Breast epithelium (tissue), 4 donors: ENCODE measurements at places on chromosomes 5 and 9. TPM values are rescaled to one million over a fixed set of nuclear protein-coding genes. Genes with fewer than 3 reads are reported as not detected.

DNA sequence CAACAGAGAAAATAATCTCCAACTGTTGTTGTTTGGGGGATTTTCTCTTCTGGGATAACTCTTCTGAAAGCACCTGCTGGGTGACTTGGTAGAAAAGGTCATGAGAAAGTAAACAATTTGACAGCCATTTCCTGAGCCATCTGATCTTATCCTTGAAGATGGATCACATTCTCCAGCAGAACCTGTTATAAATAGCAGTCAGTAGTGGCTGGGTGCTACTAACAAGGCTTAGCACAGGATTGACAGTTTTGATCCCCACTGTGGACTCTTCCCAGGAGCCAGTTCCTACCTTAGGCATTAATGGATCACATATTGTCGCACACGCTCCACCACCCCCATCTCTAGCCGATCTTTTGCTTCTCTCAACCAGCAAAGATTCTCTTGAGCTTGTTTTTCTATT is 220.2 kb downstream of the PLK2 start:
- no peaks in the 10 kb centered on the region for H3K4me1 ChIP-seq
- no peak for DNase-seq
- H3K27me3 ChIP-seq = no peaks in the 10 kb centered on the region
- no peak overlapping the region for H3K27ac ChIP-seq

DNA sequence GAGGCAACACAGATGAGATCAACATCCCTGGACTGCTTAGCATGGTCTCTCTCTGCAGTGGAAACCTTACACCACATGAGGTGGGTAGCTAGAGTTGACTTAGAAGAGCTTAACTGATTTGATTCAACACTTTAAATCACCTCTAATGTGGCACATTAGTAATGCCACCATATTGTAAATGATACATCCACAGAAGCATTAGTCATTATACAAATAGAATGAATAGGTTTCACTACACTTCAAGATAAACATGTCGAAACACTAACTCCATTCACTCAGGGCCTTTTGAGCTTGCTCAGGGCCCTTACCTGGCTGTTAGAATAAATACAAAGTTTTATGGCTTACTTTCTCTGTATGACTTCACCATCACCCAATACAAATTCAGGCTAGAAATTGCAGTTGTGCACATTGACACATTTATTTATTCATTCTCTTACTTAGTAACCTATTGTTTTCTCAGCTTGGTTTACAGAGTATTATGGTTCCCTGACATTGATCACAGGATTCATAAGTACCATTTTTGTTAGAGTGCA is 9.3 kb upstream of the SMAD5 start:
- H3K4me3 ChIP-seq = no peak overlapping the region
- H3K27me3 ChIP-seq = no peaks in the 10 kb centered on the region
- H3K36me3 ChIP-seq = no peaks in the 10 kb centered on the region
- no peaks in the 10 kb centered on the region for H3K4me1 ChIP-seq

DNA sequence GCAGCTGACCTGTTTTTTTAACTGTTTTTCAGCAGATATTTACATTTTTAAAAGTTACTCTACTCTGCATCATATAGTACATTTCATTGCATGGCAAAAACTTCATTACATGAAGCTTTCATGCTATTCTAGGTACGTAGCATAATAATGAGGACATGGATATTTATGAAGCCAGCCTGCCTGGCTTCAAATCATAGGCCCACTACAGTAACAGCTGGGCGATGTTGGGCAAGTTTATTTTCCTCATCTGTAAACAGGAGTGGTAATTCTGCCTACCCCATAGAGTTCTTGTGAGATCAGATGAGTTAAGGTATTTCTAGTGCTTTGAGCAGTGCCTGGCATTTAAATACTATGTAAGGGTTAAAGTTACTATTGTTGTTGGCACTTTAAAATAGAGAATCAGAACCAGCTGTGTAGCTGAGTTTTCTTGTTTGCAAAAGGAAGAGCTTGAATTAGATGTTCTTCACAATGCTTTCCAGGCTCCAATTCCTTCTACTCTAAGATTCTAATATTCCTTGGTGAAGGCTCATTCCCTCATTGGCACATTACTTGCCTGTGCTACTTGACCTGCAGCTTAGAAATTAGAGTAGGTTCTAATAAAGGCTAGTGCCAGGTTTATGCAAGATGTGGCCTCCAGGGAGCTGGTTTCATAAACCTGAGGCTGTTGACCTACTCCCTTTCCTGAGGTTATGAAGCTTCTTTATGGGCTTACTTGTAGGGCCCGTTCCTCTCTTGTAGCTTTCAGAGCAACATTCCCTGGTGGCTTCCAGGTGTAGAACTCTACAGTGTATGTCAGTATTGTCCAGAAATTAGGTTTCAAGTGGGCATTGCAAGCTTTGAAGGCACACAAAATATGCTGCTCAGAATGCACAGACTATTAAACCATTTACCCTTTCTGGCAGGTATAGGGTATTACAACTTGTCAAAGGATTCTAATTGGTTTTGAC is 14.5 kb downstream of the ANP32B start:
- no peak overlapping the region for H3K4me3 ChIP-seq
- no peak overlapping the region for H3K27ac ChIP-seq
- no peaks in the 10 kb centered on the region for H3K27me3 ChIP-seq
- no peaks in the 10 kb centered on the region for H3K36me3 ChIP-seq
- no peak for DNase-seq

GRCh38 chr5:160339406-160340130 is 27.2 kb upstream of the CCNJL start:
- no peak for DNase-seq
- no peaks in the 10 kb centered on the region for H3K4me1 ChIP-seq
- no peak overlapping the region for H3K4me3 ChIP-seq
- no peaks in the 10 kb centered on the region for H3K27me3 ChIP-seq
- H3K36me3 ChIP-seq = no peaks in the 10 kb centered on the region
- H3K27ac ChIP-seq = no peak overlapping the region

DNA sequence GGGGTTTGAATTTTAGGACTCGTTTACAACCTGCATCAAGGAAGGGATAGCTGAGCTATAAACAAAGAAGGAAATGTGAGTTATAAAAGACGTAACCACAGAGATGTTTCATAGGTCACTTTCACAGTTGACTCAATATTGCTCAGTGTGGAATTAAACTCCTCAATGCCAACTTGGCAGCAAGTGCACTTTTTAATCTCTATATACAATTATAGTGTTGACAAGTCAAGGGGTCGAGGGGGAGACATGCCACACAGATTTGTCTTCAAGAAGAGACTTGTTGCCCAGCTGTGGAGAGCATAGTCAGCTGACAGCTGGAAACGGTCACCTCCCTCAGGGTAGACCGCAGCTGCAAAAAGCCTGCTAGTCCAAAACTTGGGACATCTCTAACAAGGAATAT is 163.4 kb upstream of the DMAC1 start:
- H3K4me1 ChIP-seq = no peaks in the 10 kb centered on the region
- no peak overlapping the region for H3K4me3 ChIP-seq
- no peak overlapping the region for H3K27ac ChIP-seq
- H3K36me3 ChIP-seq = no peaks in the 10 kb centered on the region
- H3K27me3 ChIP-seq = no peaks in the 10 kb centered on the region
- DNase-seq = no peak

GRCh38 chr5:6820851-6821479 is 107.7 kb downstream of the TENT4A start:
- H3K27ac ChIP-seq = no peak overlapping the region
- no peaks in the 10 kb centered on the region for H3K36me3 ChIP-seq
- H3K4me1 ChIP-seq = no peaks in the 10 kb centered on the region
- no peaks in the 10 kb centered on the region for H3K27me3 ChIP-seq

GRCh38 chr9:107894572-107895261 is 405.1 kb upstream of the KLF4 start:
- no peaks in the 10 kb centered on the region for H3K27me3 ChIP-seq
- DNase-seq = no peak
- H3K4me3 ChIP-seq = no peak overlapping the region
- no peaks in the 10 kb centered on the region for H3K36me3 ChIP-seq
- no peak overlapping the region for H3K27ac ChIP-seq

DNA sequence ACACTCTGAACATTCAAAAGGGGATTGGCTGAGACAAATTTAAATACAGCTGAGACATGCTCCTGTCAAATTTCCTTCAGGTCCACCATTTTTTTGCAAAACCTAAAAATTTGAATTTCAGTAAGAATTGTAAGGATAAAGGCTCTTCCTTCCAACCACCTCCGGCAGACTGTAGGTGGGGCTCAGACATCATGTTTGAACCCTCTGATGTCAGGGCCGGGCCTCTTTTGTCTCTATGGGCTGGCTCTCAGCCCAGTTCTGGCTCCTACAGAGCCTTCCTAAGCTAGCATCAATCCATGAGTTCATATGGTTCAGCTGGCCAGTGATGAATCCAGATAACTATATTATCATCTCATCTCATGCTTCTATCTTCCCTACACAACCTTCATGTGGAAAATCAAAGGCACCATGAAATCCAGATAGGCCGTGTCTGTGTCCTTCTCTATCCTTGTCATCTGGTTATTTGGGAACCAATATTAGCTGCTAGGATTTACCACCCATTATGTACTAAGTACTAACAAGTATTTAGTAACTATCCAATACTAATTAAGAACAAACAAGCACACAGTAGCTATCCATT is 44.2 kb downstream of the NIPSNAP3B start:
- no peaks in the 10 kb centered on the region for H3K4me1 ChIP-seq
- H3K36me3 ChIP-seq = no peaks in the 10 kb centered on the region
- no peak overlapping the region for H3K27ac ChIP-seq
- no peak for DNase-seq
- no peaks in the 10 kb centered on the region for H3K27me3 ChIP-seq

- no peak overlapping the region for H3K4me3 ChIP-seq
- peak; percentile 42 for DNase-seq
- no peak overlapping the region for H3K27ac ChIP-seq
- no peaks in the 10 kb centered on the region for H3K27me3 ChIP-seq
These were observed 67.1 kb downstream of the KLF4 start for GRCh38 chr9:107422189-107423185.

- H3K36me3 ChIP-seq = no peaks in the 10 kb centered on the region
- no peak overlapping the region for H3K4me3 ChIP-seq
- H3K27me3 ChIP-seq = no peaks in the 10 kb centered on the region
- H3K27ac ChIP-seq = no peak overlapping the region
- DNase-seq = no peak
- no peaks in the 10 kb centered on the region for H3K4me1 ChIP-seq
These were observed 1010.1 kb downstream of the EFNA5 start for GRCh38 chr5:106660681-106661080.

Gene PRDM9
- total RNA-seq = not detected

Gene SETX
- 56.2 TPM for total RNA-seq

Gene LURAP1L
- 12.3 TPM for total RNA-seq

Gene AGXT2
- not detected for total RNA-seq
